ENCODE measurements at places on chromosomes 11 and 22.
A peak's percentile ranks its signal among the peaks of the same experiment; 100 is the strongest.

GRCh38 chr11:118628861-118629549 lies 21.6 kb downstream of the PHLDB1 start:
- no peak overlapping the region for H3K27ac ChIP-seq
- no peak overlapping the region for H3K4me3 ChIP-seq
- H3K4me1 ChIP-seq: peaks cover 27% of the 10 kb centered on the region
- no peaks in the 10 kb centered on the region for H3K27me3 ChIP-seq
- H3K36me3 ChIP-seq: peaks cover 65% of the 10 kb centered on the region

DNA sequence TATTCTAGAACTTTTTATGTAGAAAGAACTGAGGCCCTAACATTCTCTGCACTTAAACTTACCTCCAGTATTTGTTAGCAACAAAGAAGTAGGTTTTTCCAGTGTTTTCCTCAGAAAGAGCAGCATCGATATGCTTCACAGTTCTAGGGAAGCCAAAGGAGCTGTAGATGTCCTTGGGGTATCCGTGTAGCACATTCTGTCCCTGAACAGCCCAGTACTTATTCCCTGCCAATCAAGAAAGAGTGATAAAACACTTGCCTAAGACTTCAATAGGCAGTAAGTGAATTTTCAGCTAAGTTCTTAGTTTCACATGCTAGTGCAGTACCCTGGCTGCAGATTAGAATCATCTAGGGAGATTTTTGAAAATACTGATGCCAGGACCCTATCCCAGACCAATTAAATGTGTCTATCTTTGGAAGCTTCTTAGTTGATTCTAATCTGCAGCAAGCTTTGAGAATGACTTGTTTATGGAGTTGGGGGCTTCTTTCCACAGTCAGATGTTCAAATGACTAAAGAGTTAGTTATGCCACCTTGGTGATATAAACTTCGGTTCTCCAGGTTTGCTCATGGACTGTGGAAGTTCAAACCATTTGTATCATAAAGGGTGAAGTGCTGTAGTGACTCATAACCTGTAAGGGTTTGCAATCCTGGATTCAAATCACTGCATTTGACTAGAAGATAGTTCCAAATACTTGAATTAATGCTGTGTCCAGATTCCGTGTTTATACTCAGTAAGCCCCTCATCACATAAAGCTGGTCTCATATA lies 6.5 kb downstream of the MMP1 start:
- DNase-seq: no peak
- no peak overlapping the region for H3K4me3 ChIP-seq
- H3K27ac ChIP-seq: no peak overlapping the region
- H3K36me3 ChIP-seq: no peaks in the 10 kb centered on the region
- no peaks in the 10 kb centered on the region for H3K4me1 ChIP-seq

DNA sequence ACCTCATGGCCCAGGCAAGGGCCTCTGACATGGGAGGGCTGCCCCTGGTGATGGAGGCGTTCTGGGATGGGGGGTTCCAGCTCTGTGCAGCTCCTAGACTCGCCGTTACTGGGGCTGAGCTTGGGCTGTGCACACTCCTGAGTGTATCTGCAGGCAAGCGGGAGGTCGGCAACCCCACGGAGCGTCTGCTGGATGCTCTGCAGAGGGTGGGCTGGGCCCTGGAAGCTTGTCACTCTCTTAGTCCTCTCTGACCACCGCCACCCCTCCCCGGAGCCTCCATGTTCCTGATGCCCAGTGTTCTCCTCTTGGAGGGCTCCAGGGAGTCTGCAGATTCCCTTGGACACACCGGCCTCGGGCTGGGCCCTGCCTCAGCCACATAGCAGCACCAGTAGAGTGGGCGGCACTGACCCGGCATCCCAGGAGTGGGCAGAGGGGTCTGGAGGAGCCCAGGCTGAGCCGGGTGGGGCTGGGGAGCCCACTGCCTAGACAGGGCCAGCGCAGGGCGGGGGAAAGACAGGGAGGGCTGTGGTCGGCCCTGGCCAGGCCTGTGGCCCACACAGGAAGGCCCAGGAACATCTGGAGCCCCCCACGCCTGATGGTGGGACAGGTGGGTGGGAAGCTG lies 20.6 kb upstream of the MUC5B start:
- H3K4me1 ChIP-seq: no peaks in the 10 kb centered on the region
- peaks cover 49% of the 10 kb centered on the region for H3K27me3 ChIP-seq
- H3K27ac ChIP-seq: no peak overlapping the region
- no peaks in the 10 kb centered on the region for H3K36me3 ChIP-seq

DNA sequence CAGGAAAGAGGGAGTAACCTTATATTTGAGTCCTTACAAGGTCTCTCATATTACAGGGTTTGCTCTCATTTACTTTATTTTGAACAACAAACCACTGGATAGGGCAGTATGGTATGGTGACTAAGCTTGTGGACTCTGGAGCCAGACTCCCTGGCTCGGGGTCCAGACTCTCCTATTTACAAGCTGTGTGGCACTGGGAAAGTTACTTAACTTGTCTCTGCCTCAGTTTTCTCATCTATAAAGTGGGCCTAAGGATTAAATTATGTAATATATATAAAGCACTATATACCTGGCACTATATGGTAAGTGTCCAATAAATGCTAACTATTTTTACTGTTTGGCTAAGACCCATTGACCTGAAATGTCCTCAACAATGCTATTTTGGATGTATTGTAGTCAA lies 1.7 kb upstream of the DCHS1 start:
- peaks cover 8% of the 10 kb centered on the region for H3K27me3 ChIP-seq

GRCh38 chr11:73273222-73273895 lies 1.2 kb downstream of the P2RY6 start:
- H3K4me1 ChIP-seq: peaks cover 25% of the 10 kb centered on the region
- H3K36me3 ChIP-seq: no peaks in the 10 kb centered on the region
- peak; percentile 13 for DNase-seq

GRCh38 chr11:17554487-17554886 lies 7.4 kb downstream of the OTOG start:
- H3K27me3 ChIP-seq: no peaks in the 10 kb centered on the region
- DNase-seq: no peak
- no peaks in the 10 kb centered on the region for H3K36me3 ChIP-seq
- no peak overlapping the region for H3K4me3 ChIP-seq

GRCh38 chr11:65555693-65556231 lies 2.4 kb downstream of the LTBP3 start:
- no peaks in the 10 kb centered on the region for H3K36me3 ChIP-seq
- peaks cover 46% of the 10 kb centered on the region for H3K4me1 ChIP-seq
- no peak overlapping the region for H3K27ac ChIP-seq
- H3K27me3 ChIP-seq: no peaks in the 10 kb centered on the region

DNA sequence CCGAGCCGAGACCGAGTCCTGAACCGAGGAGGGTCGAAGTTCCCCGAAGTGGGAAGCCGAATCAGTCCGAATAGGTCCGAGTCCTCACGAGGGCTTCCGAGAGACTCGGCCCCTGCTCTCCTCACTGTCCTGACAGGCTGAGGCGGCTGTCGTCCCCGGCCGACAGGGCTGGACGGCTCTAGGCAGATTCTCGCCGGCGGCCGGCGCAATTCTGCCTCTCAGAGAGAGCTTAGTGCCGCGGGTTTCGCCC lies 191 bp upstream of the DEAF1 start:
- DNase-seq: no peak
- peaks cover 18% of the 10 kb centered on the region for H3K36me3 ChIP-seq
- peaks cover 32% of the 10 kb centered on the region for H3K4me1 ChIP-seq
- peak overlapping the region; percentile 99 for H3K27ac ChIP-seq

DNA sequence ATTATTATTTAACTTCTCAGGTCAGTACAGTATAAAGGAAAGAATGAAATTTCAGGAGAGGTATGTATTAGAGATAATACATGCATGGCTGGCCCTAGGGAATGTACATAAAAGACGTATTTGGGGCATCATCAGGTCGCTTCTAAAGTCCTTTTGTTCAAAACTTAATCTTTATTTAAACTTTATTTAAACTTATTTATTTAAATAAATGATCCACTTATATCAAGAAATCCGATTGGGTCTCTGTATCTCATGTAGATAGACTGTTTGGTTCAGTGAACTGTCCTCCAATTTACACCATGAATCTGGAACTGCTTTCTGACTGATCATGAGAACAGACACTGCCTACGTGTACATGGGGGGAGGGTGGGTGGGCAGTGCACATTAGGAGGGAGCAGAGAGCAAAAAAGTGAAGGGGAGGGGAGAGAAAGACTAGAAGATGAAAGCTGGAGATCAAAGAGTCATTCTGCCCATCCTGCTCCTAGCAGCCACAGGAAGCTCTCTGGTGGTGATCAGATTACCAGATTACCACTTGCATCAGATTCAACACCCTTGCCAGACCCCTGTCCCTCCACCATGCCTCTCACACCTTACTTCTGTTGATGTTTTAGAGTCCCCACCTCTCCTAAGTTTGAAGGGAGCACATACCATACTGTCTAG lies 92.1 kb upstream of the MTMR2 start:
- no peak overlapping the region for H3K4me3 ChIP-seq
- H3K27me3 ChIP-seq: no peaks in the 10 kb centered on the region
- H3K27ac ChIP-seq: no peak overlapping the region
- no peaks in the 10 kb centered on the region for H3K36me3 ChIP-seq

GRCh38 chr11:58637371-58637770 lies 14.9 kb downstream of the CNTF start:
- H3K4me1 ChIP-seq: peaks cover 12% of the 10 kb centered on the region
- no peaks in the 10 kb centered on the region for H3K27me3 ChIP-seq
- H3K27ac ChIP-seq: no peak overlapping the region
- no peak overlapping the region for H3K4me3 ChIP-seq
- no peaks in the 10 kb centered on the region for H3K36me3 ChIP-seq
- DNase-seq: no peak

DNA sequence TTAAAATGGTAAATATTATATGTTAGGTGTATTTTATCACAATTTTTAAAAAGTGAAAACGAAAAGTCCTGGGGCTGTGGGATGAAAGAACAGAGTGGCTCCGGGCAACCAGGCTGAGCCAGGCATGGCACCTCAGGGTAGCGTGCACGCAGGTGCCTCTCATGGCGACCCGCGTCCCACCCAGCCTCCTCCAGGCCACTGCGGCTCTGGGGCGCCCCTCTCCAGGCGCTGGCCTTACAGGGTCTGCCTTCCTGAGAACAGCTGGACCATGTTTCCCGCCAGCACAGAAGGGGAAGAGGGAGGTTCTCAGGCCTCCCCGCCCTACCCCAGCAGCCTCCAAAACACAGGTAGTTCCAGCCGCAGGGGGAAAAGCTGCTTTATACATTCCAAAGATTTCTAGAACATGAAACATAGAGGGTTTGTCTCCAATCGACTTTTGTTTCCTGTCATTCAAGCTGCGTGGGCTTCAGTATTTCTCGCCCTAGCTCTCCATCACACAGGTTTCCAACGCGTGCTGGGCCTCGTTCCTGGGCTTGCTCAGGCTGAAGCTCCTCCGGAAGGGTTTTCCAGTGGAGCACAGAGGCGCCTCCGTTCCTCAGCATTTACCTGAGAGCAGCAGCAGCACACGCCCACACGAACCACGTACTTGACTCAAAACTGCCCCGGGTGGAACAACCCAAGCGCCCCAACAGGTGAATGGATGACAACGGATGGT lies 10.5 kb downstream of the EHD1 start:
- H3K27me3 ChIP-seq: no peaks in the 10 kb centered on the region
- peaks cover 23% of the 10 kb centered on the region for H3K36me3 ChIP-seq
- peaks cover 87% of the 10 kb centered on the region for H3K4me1 ChIP-seq
- H3K27ac ChIP-seq: peak overlapping the region; percentile 78
- no peak overlapping the region for H3K4me3 ChIP-seq

DNA sequence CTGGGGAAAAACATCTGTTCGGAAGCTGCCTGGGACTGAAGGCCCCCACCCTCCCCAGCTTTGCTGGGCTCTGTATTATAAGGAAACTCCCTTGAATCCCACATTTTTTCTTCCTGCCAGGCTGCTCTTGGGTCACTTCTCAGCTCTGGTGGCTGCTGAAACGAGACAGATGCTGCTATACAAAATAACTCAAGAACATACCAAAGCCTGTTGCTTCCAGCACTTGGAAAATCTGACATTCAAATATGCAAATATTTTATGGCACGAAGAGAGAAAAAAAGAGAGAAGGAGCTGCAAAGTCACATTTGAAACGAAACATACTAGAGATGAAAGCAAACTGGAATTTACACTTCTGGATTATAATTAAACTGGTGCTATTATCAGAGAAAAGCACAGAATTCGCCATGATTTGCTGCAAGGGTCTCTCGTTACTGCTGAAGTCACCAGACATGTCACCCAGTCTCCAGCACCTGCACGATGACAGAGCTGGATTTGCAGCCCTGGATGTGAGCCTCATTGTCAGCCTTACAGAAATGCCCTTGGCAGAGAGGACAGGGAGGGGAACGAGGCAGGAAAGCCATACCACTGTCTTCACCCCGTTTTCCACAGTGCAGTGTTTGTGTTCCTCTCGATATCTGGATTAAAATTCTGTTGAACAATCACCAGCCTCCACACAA lies 47.9 kb upstream of the IGSF9B start:
- no peaks in the 10 kb centered on the region for H3K4me1 ChIP-seq
- H3K27ac ChIP-seq: no peak overlapping the region
- DNase-seq: no peak
- no peaks in the 10 kb centered on the region for H3K27me3 ChIP-seq
- no peaks in the 10 kb centered on the region for H3K36me3 ChIP-seq

- DNase-seq: no peak
- no peaks in the 10 kb centered on the region for H3K36me3 ChIP-seq
- peaks cover 5% of the 10 kb centered on the region for H3K27me3 ChIP-seq
These were observed 35.0 kb downstream of the GRIK4 start for GRCh38 chr11:120546312-120547205.

- H3K27me3 ChIP-seq: peaks cover 27% of the 10 kb centered on the region
- no peak overlapping the region for H3K27ac ChIP-seq
- H3K4me3 ChIP-seq: no peak overlapping the region
- DNase-seq: no peak
- H3K36me3 ChIP-seq: no peaks in the 10 kb centered on the region
- peaks cover 5% of the 10 kb centered on the region for H3K4me1 ChIP-seq
These were observed 1.1 kb upstream of the TMA7B start for GRCh38 chr22:39958949-39959639.

DNA sequence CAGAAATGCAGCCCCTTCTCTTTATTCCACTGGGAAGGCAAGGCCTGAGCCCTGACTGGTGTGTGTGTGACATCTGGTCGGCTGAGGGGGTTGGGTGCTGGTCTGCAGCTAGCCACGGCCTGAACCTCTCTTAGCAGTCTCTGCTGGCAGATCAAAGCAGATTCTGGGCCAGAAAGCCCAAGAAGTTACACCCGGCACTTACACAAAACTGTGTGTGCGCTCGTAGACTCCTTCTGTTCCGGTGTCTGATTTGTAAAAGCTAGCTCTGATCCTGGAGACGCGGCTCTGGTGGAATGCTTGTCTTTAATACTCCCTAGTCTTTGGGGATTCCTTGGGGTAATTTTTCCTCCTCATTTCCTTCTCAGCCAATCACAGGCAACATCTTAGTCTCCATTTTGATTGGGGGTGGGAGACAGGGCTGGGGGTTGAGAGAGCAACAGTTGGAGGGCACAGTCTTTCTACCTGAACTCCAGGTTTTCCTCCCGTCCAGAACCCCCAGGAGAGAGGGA lies 5.5 kb downstream of the PKNOX2 start:
- H3K27ac ChIP-seq: peak overlapping the region; percentile 52
- no peak for DNase-seq
- no peaks in the 10 kb centered on the region for H3K36me3 ChIP-seq
- peaks cover 41% of the 10 kb centered on the region for H3K27me3 ChIP-seq
- peaks cover 25% of the 10 kb centered on the region for H3K4me1 ChIP-seq

GRCh38 chr22:45866646-45867117 lies 110.3 kb downstream of the WNT7B start:
- peak; percentile 53 for DNase-seq
- no peak overlapping the region for H3K27ac ChIP-seq
- H3K4me1 ChIP-seq: peaks cover 21% of the 10 kb centered on the region
- peaks cover 27% of the 10 kb centered on the region for H3K27me3 ChIP-seq

Measured in upper lobe of right lung (tissue), 1 donor.